ENCODE measurements at places on chromosomes 12 and 14.

GRCh38 chr12:55704824-55705718 is 2.6 kb downstream of the ITGA7 start:
- DNase-seq: no peak

GRCh38 chr12:91219511-91219910 is 36.9 kb upstream of the DCN start:
- DNase-seq: peak; percentile 74

DNA sequence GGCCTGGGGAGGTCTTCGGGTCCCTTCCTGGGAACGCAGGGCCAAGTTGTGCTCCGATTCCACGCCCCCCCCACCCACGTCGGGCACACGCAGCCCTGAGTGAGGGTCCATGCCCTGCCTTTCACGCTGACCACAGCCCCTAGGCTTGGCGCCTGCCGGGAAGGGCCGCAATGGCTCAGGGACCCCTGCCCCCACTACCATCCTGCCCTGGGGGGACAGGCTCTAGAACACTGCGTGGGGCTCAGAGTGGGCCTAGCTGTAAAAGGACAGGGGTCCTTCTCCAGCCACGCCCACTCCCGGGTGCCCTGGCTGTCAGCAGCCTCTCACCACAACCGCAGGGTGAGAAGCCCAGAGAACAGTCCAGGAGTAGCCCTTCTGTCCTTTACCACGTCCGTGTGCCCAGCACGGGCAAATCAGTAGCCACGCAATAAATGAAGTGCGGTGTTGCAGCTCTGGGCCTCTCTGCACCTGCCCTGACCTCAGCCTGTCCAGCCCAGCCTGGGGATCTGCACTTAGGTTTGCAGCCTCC is 9.4 kb upstream of the GPR68 start:
- DNase-seq: no peak

- no peak for DNase-seq
Observed at GRCh38 chr12:28652239-28652638, 462.0 kb downstream of the CCDC91 start.

DNA sequence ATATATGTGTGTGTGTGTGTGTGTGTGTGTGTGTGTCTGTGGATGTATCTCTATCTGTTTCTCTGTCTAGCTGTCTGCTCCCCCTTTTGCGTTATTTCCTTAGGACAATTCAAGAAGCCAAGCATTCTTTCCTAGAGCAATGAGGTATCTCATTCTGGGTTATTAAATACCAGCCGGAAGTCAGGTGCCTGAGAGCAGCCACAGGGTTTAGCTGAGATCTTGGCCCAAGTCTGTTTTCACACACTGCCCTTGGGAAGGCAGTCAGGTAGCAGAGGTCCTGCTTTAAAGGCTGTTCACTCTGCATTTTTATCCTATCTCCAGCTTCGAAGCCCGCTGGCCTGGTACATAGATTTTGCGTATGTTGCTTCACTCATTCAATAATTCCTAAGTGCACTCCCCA is 76.8 kb downstream of the TSPAN9 start:
- DNase-seq: no peak

GRCh38 chr14:68983191-68983590 is 4.1 kb upstream of the ACTN1 start:
- no peak for DNase-seq

- DNase-seq: peak; percentile 89
Observed at GRCh38 chr12:65881348-65881961, 57.2 kb downstream of the HMGA2 start.

GRCh38 chr14:38089123-38089522 is 118.6 kb upstream of the SSTR1 start:
- no peak for DNase-seq
